IPS-NIHi11 (cell line): ENCODE measurements at places on chromosomes 11 and 22.

DNA sequence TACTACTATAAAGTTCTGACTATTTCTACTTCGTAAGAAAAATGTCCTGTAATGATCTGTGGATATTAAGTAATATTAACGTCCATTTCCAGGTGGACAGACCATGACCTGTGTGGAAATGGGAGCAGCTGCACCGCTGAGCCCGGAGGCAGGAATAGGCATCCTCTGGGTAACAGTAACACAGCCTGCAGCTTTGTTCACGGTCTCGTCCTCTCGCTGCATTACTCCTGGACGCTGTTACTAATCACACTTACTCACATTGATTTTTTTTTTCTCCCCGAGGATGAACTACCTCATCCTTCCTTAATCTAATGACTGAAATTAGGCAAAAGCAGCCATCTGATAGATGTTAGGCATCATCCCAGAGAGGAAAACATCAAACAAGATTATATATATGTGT lies 345.7 kb upstream of the NARS2 start:
- DNase-seq: no peak

- DNase-seq: no peak
These were observed 63.6 kb upstream of the EP300 start for GRCh38 chr22:41028841-41029240.

DNA sequence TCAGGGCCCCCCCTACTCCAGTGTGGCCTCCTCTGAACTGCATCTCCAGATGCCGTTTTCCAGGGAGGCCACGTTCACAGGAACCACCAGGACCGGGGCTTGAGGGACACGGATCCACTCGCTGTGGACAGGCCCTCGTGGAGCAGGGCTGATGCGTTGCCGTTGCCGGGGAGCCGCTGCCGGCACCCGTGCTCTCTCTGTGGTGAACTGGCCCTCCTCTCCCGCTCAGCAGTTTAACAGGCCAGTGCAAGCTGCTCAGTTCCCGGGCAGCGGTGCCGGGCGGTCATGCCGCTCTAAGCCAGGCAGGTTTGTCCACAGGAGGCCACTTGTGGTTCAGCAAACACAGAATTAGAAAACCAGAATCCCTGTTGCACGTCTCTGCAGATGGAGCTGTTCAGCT lies 301.6 kb downstream of the TBC1D22A start:
- DNase-seq: peak; percentile 8

GRCh38 chr11:62505440-62506091 lies 41.0 kb downstream of the AHNAK start:
- peak; percentile 78 for DNase-seq

GRCh38 chr22:24875862-24876506 lies 70.0 kb downstream of the SGSM1 start:
- DNase-seq: peak; percentile 89

GRCh38 chr11:123429336-123429735 lies 733 bp upstream of the GRAMD1B start:
- no peak for DNase-seq
